Epithelial cell of alveolus of lung (primary cell): ENCODE measurements at places on chromosomes 4 and X. TPM values are rescaled to one million over a fixed set of nuclear protein-coding genes. Genes with fewer than 3 reads are reported as not detected.

INTU gene
- total RNA-seq, result 2.6 and 3.0 TPM in 2 replicates

ZNF711 gene
- 1.9 and 4.0 TPM in 2 replicates for total RNA-seq

MAMLD1 gene
- 1.2 and 2.0 TPM in 2 replicates for total RNA-seq

TMSB15C gene
- 1.9 and 3.2 TPM in 2 replicates for total RNA-seq

PDHA2 gene
- not detected in 2 replicates for total RNA-seq

NUDT10 gene
- total RNA-seq, result 3.3 and 5.8 TPM in 2 replicates

ZFP92 gene
- total RNA-seq, result 0.32 and 0.39 TPM in 2 replicates

LONRF3 gene
- 1.2 TPM in 1 of 2 replicates, not detected in the other for total RNA-seq

DCAF4L1 gene
- 0.13 and 0.16 TPM in 2 replicates for total RNA-seq

STK32B gene
- 0.52 and 1.4 TPM in 2 replicates for total RNA-seq

NLRP2B gene
- not detected in 2 replicates for total RNA-seq

ERAS gene
- total RNA-seq, result not detected in 2 replicates

ZNF157 gene
- total RNA-seq, result under 0.01 TPM in 1 of 2 replicates, not detected in the other

HAND2 gene
- 1.9 and 2.3 TPM in 2 replicates for total RNA-seq

NPNT gene
- total RNA-seq, result 4.8 TPM in 1 of 2 replicates, not detected in the other

MAGED4 gene
- 64.9 and 149 TPM in 2 replicates for total RNA-seq

AFF2 gene
- total RNA-seq, result 0.16 and 1.8 TPM in 2 replicates
